D721Med (cell line): ENCODE measurements at places on chromosomes 6 and 20.

DNA sequence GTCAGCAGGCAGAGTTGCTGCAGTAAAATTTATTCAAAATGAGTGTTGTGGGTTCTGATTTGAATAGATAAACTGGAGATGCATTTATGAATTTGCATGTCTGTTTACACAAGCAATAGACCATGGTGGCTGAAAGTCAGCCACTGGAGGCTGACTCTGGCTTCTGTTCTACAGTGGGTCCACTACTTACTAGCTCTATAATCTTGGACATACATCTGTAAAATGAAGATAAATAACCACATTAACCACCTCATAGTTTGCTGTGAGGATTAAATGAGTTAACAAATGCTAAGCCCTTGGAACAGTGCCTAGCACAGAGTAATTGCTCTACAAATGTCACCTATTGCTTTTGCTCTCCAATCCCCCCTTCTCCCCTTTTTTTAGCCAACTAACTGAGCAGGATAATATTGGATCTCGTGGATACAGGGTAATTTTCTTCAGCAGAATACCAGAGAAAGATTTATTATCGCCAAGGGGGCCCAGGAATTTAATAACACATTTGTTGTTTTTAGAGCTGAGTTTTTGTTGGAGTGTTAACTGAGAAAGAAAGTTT is 1.4 kb upstream of the PM20D2 start:
- no peak for DNase-seq

DNA sequence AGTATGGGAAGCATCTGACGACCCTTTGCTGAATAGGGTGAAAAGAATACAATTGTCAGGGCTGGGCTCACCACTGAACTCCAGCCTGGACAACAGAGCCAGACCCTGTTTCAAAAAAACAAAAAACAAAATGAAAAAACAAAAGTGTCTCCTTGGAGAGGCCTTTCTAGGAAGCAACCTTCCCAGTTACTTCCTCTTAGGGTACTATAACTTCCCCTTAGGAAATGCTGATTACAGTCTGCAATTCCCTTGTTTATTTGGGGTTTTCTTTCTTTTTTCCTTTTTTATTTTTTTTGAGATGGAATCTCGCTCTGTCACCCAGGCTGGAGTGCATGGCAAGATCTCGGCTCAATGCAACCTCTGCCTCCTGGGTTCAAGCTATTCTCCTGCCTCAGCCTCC is 20.5 kb upstream of the TTPAL start:
- no peak for DNase-seq

DNA sequence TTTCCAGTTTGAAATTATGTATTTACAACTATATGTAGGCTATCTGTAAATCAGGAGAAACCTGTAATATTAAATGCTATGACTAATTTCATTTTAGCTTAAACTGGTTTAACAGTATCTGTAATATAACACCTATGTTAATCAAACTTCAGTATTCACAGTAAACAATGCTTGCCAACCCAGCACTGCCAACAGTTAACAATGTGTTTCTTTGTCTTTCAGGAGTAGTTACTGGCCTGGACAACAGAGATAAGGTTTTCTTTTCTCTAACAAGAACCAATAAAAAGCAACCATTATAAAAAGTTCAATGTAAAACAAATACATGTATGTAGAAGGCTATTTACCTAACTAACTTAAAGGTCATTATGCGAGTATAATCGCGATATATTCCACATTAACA is 158.8 kb downstream of the CDK19 start:
- DNase-seq = no peak

- DNase-seq = no peak
Observed at GRCh38 chr6:168231393-168231957, 88.1 kb downstream of the DACT2 start.

DNA sequence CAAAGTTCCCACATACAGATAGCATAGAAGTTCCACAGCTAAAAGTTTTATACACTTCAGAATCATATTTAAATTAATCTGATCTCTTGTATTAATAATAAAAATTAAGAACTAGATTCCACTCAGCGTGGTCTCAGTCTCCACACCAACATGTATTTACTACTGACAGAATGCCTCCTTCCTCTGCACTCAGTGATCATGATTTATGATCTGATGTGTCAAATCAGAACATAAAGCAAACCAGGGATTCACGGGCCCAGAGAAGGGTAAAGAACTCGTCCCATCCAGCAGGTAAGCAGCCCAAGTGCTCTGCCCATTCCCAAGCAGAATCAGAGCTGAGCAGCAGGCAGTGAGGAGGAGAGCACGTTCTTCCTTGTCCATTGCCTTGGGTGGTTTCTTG is 14.2 kb upstream of the ATRN start:
- DNase-seq = no peak

DNA sequence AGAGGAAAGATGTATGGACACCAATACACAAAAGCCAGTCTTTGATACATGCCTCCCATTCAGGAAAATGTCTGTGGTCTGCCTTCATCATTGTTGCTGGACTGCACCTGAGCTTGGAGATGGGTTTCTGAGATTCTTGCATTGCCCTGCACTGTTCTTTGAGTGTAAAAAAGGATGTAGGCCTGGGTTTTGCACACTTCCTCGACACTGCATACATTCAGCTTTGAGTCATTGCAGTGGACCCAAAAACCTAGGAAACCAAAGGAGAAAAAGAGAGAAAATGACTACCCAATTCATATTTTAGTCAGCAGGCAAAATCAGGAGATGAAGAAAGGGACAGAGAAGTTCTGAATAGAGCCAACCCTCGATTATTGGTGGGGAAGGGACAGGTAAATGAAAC is 9.0 kb downstream of the TOMM6 start:
- DNase-seq = no peak

DNA sequence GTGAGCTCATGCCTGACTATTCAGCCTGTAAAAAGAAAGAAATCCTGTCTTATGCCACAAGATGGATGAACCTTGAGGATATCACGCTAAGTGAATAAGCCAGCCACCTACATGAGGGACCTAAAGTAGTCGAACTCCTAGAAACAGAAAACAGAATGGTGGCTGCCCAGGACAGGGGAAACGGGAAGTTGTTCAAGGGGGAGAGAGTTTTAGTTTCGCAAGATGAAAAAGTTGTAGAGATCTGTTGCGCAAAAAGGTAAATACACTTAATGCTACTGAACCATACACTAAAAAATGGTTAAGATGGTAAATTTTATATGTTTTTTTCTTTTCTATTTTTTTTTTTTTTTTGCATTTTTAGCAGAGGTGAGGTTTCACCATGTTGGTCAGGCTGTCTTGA is 74.1 kb upstream of the RALY start:
- no peak for DNase-seq

DNA sequence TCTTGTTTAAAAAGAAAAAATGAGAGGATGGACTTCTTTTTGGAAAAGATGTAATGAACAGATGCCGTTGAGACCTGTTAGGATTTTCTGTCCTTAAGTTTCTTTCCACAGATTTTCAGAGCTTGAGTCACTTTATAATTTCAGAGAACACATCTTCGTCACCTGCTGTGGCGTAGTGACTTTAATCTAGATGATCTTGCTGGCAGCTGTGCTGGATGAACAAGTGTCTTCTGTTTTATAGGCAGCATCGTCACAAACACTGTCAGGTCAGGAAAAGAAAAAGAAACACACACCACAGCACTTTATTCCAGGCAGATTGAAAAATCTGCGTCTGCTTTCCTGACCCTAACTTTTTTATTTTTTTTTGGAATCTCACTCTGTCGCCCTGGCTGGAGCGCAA is 35.7 kb upstream of the GCNT2 start:
- DNase-seq = no peak

- DNase-seq = no peak
Observed at GRCh38 chr20:37946946-37947345, 44.0 kb downstream of the VSTM2L start.

GRCh38 chr6:38739532-38739931 is 24.4 kb downstream of the DNAH8 start:
- DNase-seq = no peak

DNA sequence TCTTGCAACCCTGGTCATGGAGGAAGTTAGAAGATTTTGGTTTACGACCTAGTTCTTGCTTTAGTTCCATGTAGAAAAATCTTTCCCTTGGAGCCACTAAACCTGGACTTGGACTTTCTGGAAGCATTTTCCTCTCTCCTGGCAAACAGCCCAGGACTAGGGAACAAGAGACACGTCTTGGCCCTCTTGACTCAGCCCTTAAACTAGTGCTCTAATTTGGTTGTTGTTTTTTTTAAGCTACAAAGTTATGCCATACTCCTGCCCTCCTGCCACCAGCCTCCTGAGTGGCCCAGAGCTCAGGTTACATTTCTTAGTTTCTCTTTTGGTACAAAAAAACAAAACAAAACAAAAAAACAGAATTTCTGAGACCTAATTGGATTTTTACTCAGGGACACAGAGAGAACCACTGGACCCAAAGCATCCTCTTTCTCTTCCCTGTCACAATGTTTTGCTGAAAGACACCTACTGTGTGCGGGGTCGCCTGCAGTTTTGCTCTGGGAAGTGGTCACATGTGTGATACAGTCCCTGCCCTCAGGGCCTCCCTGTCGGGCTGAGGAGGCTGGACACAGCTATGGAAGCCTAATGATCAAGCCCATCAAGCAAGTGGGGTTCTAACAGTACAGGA is 32.3 kb upstream of the SCUBE3 start:
- no peak for DNase-seq

- DNase-seq = no peak
Observed at GRCh38 chr6:161434921-161435747, 161.3 kb upstream of the AGPAT4 start.

- no peak for DNase-seq
Observed at GRCh38 chr6:98695091-98695801, 139.1 kb upstream of the POU3F2 start.

GRCh38 chr20:3586093-3586492 is 77.1 kb downstream of the GFRA4 start:
- DNase-seq = no peak

DNA sequence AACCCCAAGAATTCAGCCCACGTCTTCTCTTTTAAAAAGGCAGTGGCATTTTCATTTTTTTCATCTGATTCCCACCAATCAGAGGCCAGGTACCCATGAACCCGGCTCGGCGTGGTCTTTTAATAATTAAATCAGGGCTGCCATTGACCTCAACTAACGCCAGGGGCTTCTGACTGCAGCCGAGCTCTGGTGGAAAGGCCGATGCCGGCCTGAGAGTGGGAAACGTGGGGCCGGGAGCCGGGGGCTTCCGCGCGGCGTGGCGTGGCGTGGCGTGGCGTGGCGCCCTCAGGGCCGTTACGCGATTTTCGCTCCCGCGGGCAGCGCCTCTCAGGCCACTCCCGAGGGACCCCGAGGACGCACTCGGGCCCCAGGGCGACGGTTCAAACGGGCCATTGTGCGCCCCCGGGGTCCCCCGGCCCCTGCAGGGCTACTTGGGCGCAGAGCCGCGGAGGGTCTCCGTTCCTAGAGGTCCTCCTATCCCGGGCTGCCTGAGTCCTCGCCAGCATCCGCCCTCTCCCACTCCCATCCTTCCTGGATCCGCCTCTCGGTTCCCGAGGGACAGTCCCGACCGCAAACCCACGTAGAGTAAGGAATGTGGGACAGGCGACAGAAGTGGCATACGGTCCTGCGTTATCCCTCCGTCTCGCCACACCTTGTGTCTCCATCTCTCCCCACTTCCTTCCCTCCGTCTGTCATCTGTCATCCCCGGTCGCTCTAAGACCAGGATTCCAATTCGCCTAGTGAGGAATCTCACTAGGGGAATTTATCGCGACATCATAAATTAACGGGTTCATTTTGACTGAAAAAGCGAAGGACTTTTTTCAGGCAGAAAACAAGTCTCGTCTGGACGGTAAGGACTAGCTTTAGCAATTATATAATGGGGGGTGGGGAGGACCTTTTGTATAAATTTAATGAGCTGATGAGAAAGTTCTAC is 876 bp upstream of the TBPL1 start:
- no peak for DNase-seq

- DNase-seq = no peak
Observed at GRCh38 chr6:104884867-104885517, 25.3 kb upstream of the HACE1 start.

- no peak for DNase-seq
Observed at GRCh38 chr6:135820340-135820739, 31.2 kb upstream of the PDE7B start.

- DNase-seq = no peak
Observed at GRCh38 chr20:12435268-12435667, 517.6 kb downstream of the BTBD3 start.

DNA sequence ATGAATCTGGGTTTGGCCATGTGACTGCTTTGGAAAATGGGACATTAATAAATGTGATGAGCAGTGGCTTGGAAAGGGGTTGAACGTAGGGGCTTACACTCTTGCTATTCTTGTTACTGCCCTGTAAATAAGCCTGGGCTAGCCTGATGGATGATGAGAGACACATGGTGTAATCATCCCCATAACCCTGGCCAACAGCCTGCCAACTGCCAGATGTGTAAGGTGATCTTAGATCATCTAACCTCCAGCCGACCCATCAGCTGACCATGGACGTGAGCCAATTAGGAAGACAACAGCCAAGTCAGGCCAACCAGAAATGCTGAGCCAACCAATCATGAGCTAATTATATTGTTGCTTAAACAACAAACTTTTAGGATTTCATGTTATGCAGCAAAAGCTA is 25.2 kb downstream of the FBXO30 start:
- DNase-seq = no peak

DNA sequence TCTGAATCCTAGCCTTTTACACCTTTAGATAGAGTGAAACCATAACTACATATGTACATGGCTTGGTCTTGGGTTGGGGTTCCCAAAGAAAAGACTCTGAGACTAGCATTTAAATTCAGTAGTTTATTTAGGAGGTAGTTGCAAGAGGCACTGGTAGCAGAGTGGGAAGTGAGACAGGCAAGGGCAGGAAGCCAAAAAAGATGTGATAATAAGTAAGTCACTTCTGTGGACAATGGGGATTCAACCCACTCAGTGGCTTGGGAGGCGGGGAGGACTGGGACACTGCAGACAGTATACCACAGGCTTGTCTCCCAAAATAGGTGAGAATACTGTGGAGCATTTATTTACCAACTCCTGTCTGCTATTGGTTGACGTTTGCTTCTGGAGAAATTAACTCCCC is 131.9 kb downstream of the SLC24A3 start:
- no peak for DNase-seq

- no peak for DNase-seq
Observed at GRCh38 chr20:4242376-4242775, 227.0 kb upstream of the RNF24 start.

GRCh38 chr20:17620371-17621228 is 50.7 kb downstream of the DSTN start:
- DNase-seq = no peak
